Activated naive CD4-positive, alpha-beta T cell treated with anti-CD3 and anti-CD28 coated beads, Interleukin-2, amount 50 U/mL, for 72 hours (primary cell): ENCODE measurements at places on chromosomes 11 and 22.

GRCh38 chr22:35454416-35455054 lies 54.6 kb downstream of the MCM5 start:
- no peak for DNase-seq

GRCh38 chr11:104339380-104339831 lies 175.5 kb upstream of the PDGFD start:
- DNase-seq = no peak

GRCh38 chr11:124535552-124536232 lies 7.8 kb downstream of the OR8B12 start:
- no peak for DNase-seq

- no peak for DNase-seq
Observed at GRCh38 chr11:8382436-8383053, 118.9 kb upstream of the LMO1 start.

GRCh38 chr11:122709039-122709760 lies 53.7 kb downstream of the UBASH3B start:
- no peak for DNase-seq

GRCh38 chr22:30001459-30001858 lies 78.8 kb upstream of the HORMAD2 start:
- no peak for DNase-seq

- no peak for DNase-seq
Observed at GRCh38 chr11:1820463-1821325, 14.1 kb upstream of the SYT8 start.

- no peak for DNase-seq
Observed at GRCh38 chr11:93652161-93652597, 9.3 kb upstream of the CEP295 start.

GRCh38 chr22:40541300-40541699 lies 95.2 kb downstream of the MRTFA start:
- DNase-seq = no peak

DNA sequence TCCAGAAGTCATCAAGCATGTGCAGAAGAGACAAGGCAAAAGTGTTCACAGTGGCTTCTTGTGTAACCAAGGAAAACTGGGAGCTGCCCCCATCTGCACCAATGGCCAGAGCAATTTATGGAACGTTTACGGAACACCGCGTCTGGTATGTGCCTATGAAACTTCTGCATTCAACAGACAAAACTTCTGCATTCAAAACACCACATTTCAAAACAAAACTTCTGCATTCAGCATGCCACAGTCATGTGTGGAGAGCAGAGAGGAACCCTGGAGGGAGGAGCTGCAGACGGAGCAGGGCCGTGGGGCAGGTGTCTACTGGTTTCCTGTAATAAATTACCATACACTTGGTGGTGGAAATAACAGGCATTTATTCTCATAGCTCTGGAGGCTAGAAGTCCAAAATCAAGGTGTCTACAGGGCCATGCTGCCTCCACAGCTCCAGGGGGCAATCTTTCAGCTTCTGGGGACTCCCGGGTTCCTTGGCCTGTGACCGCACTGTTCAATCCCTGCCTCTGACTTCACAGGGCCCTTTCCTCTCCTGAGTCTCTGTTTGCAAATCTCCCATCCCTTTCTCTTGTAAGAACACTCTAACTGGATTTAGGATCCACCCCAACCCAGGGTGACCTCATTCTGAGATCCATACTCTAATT lies 32.2 kb downstream of the RPL3 start:
- no peak for DNase-seq

DNA sequence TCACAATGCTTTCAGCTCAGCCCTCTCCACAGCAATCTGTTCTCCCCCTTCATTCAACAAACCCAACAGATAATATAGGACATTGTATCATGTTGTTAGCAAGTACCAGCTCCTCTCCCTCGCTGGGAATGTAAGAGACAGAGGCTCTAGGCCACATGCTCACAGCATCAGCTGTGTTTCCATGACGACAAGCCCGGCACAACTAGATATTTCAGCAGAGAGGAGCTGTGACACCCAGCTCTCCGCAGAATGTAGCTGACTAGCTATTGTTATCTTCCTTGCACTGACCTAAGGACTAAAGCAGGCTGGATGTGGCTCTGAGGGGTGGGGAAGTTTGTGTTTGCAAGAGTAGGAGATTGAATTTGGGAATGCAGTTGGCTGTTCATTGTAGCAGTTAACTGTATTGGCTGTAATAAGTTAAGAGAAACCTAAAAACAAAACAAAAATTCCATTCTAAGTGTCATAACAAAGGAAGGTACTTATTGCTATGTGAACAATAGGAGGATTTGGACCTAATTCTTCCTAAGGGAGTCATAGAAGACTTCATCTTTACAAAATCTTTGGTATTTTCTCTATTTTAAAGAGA lies 28.0 kb upstream of the RRAS2 start:
- no peak for DNase-seq

- DNase-seq = no peak
Observed at GRCh38 chr11:99494065-99494464, 473.3 kb downstream of the CNTN5 start.

DNA sequence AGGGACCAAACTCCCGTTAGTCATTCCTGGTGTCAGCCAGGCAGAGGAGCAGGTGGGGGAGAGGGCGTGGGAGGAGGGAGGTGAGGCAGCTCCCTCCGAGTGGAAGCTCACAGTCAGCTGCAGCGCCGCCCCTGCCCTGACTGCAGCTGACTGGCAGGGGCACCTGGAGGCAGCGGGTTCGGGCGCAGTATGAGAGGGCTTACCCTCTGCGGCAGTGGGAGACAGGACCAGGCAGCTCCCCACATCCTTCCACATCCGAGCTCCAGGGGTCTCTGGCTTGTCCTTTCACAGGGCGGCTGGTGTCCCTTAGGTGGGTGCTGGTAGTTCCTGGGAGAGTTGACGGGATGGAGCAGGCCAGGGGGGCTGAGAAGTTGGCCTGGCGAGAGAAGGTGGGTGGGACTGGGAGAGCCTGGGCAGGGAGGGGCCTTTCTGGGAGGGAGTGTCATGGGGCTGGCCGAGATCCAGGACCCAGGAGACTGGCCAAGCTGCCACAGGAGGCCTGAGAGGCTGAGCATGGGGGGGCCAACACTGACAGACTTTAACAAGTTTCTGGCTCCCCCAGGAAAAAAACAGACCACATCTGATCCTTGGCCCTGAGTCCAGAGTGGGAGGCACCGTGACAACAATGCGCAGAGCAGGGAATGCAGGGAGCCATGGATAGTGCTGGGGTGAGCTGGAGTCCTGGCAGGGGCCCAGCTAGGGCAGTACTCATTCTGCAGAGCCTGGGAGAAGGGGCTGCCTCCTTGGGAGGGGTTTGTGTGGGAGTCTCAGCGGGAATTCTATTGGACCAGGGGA lies 4.9 kb downstream of the ADORA2A start:
- DNase-seq = no peak

DNA sequence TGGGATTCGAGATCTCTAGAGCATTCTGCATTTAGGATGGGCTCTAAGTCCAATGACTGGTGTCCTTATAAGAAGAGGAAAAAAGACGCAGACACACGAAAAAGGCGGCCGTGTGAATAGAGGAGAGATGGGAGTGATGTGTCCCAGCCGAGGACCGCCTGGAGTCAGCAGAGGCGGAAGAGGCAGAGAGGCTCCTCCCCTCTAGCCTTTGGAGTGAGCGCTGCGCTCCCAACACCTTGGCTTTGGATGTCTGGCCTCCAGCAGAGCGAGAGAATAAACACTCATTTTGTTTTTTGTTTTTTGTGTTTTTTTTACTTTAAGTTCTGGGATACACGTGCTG lies 83.0 kb upstream of the RTL6 start:
- DNase-seq = no peak

- DNase-seq = no peak
Observed at GRCh38 chr22:28204382-28204781, 285.3 kb upstream of the PITPNB start.

- no peak for DNase-seq
Observed at GRCh38 chr22:17945888-17946648, 78.3 kb downstream of the MICAL3 start.

GRCh38 chr11:13283636-13284035 lies 6.0 kb downstream of the BMAL1 start:
- DNase-seq = no peak

- no peak for DNase-seq
Observed at GRCh38 chr22:40509401-40510134, 127.0 kb downstream of the MRTFA start.

- peak; percentile 74 for DNase-seq
Observed at GRCh38 chr11:288478-289397, at the start of gene PGGHG. PGGHG (plus strand) TSS chr11:289126; CDS start chr11:289817, 691 bp downstream.

DNA sequence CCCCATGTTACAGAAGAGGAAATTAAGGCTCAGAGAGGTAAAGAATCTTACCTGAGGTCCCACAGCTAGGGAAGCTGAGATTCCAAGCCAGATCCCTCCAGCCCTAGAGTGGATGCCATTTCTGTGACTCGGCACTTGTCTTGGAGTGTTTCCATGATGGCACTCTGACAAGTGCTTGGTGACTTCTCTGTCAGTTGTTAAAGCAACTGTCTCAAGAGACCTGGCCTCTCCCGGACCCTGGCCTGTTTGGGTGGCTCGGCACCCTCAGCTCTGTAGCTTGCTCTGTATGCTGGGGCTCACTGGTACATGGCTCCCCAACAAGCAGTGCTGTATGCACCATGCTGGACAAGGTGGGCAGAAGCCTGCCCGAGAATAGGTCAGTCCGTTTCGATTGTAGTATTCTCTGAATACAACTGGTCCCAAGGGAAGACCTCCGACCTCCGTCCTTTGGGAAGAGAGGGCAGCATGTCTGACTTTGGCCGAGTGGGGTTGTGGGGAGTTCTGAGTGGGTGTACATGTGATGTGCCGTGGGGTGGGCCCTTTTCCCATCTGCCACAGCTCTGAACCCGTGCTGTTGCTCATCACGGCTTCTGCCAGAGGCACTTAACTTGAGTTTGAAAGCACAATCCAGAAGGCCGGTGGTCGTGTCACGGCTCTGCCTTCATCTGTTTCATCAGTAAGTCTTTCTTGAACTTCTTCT lies 12.4 kb downstream of the ACO2 start:
- no peak for DNase-seq

DNA sequence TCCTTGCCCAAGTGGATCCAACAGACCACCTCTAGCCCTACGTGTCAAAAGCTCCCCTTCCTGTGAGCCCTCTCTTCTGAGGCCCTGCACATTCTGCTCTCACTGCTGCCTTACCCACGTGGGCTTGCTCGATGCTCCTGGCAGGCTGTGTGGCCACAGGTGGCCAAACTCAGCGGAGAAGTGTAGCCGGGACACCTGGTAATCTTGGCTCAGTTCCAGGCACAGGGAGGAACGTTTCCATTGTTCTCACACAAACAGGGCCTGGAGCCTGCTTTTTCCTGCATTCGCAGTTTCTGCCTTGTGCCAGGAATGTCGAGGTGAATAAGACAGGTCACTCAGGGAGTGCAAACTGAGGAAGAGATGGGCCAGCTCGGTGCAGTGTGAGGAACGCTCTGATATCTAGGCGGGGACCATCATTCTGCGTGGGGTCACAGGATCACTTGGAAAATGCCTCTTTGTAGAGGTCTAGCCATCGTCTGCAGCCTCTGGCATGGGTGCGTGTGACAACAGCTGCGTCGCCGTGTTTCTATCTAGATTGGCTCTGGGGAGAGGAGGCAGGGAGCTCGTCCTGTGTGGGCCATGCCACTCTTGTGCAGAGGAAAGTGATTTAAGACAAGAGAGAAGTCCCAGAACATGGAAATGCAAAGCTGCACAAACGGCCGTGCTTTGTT lies 127.6 kb upstream of the PARVA start:
- DNase-seq = no peak

DNA sequence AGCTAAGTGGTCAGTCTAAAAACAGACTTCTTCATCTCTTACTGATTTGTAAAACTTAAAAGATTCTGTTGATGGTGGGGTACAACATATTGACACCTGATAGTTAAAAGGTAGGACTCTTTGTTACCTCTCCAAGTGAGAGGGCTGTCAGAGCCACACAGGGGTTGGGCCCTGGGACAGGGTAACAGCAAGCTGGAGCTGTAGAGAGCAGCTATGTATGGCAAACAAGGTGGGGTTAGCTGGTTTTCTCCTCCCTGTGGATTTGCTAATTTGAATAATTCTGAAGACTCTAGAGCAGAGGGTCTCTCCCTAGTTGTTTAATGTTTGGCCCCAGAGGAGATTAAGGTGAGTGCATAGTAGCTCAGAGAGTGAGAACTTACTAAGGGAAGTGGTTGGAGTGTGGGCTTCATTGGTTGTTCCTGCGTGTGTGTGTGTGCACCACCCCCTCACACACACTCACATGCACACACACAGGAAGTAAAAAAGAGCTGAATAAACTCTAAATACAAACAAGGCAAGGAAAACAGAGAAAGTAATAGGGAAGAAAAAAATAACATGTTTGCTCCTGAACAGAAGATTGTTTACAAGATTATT lies 9.2 kb upstream of the GAS2 start:
- no peak for DNase-seq

DNA sequence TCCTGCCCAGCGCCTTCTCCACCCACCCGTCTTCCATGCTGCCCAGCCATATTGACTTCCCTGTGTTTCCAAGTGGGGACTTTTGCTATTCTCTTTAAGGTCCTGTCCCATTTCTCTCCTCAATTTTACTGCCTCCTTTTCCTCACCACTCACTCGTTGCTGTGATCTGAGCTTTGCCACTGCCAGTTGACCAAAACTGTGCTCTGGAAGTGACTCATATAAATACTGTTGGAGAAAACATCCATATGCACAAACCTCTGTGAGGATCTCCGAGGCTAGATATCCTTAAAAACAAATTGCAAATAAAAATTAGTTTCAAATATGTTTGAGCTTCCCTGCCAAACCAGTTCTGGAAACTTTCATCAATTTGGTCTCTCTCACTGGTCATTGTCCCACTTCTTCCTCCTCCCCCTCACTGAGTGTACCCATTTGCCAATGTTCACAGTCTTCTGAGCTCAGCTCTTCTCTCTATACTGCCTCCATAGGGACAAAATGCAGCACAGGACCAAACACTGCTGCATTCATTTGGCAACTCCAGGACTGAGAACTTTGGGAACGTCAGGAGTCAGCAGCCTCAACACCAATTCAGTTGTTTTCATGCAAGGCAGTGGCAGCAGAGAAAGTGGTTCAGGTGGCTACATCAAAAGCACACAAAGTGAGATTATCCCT lies 34.0 kb upstream of the MMP13 start:
- DNase-seq = no peak

- DNase-seq = no peak
Observed at GRCh38 chr11:12674571-12674935, 332 bp downstream of the TEAD1 start.

DNA sequence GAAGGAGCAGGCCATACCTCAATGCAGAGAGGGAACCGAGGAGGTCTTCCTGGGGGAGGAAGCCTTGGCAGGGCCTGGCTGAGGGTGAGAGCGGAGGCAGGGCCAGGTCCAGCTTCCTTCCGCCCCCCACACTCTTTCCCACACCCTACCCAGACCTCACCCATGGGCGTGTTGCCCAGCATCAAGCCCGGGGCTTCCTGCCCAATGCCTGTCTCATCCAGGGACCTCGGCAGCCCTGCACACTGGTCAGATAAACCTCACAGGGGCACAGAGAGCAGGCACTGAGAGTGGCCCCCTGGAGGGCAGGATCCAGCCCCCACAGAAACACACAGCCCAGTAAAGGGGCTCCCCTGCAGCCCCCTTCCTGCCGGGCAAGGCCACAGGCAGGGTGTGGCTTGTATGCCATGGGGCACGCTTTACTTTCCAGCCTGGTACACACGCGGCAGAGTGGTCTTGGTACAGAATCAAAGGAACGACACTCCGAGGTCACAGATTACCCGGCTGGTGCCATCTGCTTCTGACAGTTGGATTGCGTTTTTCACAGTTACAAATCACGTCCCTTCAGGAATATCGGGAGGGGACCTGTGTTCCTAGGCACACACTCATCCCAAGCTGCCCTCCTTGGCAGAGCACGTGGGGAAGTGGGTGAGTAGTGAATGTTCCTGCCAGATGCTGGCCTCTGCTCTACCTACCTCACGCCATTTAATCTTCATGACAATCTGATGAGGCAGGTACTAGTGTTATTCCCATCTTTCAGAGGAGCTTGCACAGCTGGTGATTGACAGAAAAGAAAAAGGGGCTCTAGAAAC lies 20.0 kb upstream of the CD5 start:
- no peak for DNase-seq
